ENCODE measurements at places on chromosomes 7 and 10.

- no peak for DNase-seq
These were observed 26.9 kb upstream of the RPA3 start for GRCh38 chr7:7745258-7745657.

GRCh38 chr10:97925308-97925938, 75.8 kb downstream of the GOLGA7B start:
- no peak for DNase-seq

GRCh38 chr10:121928528-121928884, 675 bp upstream of the ATE1 start:
- DNase-seq, result no peak

DNA sequence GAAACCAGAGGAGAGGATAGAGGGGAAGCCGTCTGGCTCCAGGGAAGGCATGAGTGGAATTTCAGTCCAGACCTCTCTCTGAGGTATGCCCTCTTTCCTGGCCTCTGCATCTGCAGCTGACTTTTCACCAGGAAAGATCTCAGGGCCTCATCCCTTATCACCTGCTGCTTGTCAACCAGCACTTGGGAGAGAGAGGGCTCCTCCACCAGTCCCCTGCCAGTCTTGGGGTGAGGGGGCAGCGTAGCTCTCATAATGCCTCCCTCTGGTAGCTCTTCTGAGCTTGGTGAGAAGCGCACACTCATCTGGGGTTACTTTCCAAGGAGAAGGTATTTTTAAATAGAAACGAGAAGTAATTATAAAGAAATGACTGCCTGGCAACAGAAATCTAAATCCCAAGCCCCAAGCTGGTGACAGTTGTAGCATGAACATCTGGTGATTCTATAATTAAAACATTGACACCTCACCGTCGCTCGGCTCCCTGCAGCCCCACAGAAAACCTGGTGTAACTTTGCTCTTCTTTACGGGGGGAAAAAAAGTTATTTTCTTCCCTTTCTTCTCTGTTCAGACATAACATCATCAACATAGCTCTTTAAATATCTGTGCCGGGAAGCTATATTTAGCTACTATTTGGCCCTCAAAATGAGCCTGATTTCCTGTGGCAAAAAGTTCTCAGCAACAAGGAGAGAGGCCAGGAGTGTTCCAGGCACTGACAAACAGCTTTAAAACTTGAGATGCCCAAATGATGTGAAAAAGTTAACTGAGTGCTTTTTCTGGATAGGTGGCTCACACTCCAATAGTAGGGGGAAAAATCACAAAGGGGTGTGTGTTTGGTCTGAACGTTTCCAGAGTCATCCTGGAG, 26.9 kb downstream of the HIP1 start:
- no peak for DNase-seq

DNA sequence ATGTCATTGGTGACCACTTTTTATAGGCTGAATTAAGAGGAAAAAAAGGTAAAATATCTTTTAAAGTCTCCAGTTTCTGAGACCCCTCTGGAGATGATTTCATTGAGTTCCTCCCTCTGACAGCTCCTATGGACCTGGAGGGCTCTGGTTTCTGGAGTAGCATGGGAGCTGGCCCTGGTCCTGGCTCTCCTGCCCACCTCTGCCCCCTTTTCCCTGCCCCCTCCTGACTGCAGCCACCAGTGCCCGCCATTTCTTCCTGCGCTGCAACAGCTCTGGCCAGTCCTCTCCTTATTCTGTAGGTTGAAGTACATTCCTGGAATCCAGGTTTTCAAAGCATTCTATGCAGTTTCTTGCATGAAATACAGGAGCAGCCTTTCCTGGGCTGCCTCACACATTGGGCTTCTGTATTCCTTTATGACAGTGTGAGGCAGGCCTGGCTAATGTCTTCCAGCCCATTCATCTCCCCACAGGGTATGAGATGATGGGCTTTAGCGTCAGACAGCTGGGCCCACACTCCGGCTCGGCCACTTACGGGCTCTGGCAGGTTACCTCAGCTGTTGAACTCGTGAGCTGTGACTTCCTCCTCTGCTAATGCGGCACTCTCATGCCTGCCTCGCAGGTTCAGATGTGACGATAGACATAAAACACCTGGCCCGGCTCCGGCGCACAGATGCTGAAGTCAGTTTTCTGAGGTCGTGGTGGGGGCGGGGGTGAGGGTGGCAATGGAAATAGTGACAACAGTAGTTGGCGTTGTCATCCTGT, 101.7 kb downstream of the MGMT start:
- DNase-seq, result no peak

GRCh38 chr7:127900141-127900540, 131.1 kb downstream of the LRRC4 start:
- DNase-seq, result no peak

DNA sequence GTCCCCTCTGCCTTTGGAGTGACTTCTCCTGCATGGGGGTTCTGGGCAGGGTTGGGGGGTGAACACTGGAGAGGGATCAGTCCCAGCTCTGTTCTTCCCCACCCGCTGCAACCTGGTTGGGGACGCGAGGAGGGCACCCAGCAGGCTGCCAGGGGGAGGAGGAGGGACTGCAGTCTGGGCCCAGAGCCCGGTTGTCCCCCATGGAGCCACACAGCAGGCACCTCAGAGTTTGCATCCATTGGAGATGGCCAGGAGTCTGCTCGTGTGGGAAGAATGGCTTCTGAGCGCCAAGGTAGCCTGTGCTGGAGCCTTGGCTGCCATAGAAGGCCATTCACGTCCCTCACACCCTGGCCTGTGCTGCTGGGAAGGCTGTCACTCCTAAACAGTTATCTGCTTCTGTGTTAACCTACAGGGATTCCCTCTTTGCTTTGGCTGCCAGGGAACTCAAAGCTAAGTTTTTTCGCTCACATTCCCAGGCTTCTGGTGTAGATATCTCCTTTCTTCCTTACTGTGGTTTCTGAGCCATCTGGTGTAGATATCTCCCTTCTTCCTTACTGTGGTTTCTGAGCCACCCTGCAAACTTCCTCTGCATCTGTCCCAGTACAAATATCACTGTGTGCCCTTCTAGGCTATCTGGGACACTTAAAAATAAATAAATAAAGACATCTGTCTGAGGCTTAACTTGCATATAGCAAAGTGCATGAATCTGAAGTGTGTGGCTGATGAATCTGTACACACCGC, 133.7 kb downstream of the LHPP start:
- no peak for DNase-seq
